CD4-positive, alpha-beta T cell treated with Interleukin-1 beta for 1 hour (primary cell): ENCODE measurements at places on chromosomes 7 and 10.

- DNase-seq = no peak
These were observed 102.3 kb downstream of the DYNC1I1 start for GRCh38 chr7:95874541-95875265.

GRCh38 chr7:13532028-13532753, 457.3 kb downstream of the ETV1 start:
- no peak for DNase-seq

DNA sequence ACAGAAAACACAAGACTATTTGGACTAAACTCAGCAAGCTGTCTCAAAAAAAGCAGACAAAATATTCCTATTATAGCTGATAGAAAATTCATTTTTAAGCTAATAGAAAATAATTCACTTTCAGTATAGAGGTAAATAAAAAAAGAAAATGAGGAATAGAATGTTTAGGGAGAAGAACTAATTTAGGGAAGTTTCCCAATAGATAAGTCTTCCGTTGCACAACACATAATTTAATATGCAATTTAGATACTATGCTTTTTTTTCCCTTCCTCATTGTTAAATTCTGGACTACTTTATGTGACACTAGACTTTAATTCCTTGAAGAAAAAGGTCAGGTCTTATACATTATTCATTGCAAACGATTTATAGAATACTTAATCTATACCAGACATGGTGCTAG, 10.3 kb downstream of the PNPLA8 start:
- no peak for DNase-seq

- DNase-seq = no peak
These were observed 51.3 kb upstream of the NFE2L3 start for GRCh38 chr7:26100406-26101339.

DNA sequence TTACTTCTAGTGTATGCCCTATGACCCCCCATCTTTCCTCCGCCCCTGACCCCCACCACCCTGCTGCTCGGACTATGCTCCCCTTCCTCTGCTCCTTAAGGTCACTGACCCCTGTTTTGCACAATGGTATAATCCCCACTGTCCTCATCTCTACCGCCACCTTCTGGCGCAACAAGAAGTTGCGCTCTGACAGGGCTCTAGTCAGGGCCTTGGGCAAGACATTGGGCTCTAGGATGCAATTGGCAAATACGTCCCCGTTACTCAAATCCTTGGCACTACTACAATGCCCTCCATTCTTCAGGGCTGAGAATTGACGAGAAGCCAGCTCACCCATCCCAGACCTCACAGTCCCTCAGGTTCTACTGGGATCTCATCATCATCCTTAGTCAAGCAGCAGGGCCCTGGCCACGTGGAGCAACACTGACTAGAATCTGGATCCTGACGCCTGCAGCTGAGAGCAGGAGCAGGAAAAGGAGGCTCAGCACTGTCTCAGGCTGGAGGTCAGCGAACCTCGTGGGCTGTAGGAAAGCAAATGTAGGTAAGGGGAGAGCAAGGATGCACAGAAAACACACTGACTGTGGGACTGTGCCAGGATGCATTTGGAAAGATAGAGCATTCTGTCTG, 10.6 kb downstream of the LRIT2 start:
- peak; percentile 47 for DNase-seq

GRCh38 chr10:123888751-123889150, 2.9 kb downstream of the CPXM2 start:
- DNase-seq = no peak

DNA sequence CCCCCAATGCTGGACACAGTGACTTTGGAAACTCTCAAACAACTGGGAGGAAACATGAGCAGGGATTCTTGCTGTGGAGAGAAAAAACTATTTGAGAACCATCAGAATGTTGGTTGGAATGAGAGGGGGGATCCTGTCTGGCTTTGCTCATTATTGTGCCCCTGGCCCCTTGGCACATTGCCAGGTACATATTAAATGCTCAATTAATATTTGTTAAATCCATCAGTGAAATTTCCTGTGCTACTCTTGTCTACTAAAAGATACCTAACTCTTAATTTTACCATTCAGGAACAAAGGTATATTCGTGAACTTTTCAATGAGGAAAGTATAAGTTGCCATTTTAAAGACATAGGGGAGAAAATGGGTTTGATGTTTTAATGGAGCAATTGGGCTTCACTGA, 329.4 kb downstream of the OTUD1 start:
- DNase-seq = no peak

- DNase-seq = no peak
These were observed 8.4 kb downstream of the GOLGA7B start for GRCh38 chr10:97858001-97858439.

DNA sequence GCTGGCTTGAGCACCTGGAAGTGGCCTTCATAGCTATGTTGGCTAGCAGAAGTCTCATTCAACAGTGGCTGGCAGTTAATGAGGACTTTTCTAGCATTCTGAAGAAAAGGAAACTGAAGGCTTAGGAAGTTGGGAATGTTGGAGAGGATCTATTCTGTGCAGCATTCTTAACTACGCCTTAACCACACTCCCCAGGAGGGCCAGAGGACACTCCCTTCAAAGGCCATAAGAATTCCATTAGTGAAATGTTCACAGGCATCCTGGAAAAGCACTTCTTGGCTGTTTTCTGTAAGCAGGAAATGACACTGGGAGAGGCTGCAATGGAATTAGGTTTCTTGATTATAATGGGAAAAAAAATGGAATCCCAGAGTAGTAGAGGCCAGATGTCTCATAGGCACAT, 188.9 kb downstream of the ARHGAP12 start:
- DNase-seq = no peak

DNA sequence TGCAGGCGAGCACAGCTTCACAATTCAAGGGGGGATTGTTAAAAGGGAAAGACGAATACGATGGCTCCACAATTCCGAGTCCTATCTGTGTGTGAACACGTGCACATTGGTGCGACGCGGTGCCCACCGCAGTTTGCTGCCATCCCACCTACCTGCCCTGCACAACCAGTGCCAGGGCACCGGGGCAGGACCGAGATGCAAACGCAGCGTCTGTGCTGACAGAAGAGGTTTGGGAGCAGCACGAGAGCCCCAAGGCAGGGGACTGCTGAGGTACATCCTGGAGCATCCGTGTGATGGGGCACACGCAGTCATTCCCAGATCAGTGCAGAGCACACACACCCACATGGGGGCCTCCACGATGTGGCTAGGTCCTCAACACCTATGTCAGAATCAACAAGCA, 221.3 kb downstream of the DNAJB6 start:
- DNase-seq = no peak

- no peak for DNase-seq
These were observed 8.2 kb upstream of the STARD3NL start for GRCh38 chr7:38169847-38170246.

GRCh38 chr7:55774327-55775050, 88.1 kb downstream of the SEPTIN14 start:
- no peak for DNase-seq

- no peak for DNase-seq
These were observed 17.3 kb downstream of the TMEM72 start for GRCh38 chr10:44928462-44928861.

DNA sequence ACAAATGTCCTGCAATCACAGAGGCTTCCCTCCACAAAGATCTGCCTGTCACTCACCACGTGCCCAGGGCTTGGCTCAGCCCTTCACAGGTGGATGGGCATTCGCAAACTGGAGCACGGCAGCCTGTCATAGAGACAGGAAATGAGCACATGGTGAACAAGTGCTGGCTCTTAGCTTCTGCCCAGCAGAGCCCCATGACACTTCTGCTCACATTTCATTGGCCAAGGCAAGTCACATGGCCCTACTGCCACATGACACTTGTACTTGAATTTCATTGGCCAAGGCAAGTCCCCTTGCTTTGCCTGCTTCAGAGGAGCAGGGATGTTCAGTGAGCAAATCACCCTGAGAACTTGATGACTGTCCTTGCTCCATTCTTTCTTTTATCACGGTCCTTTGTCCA, 110.8 kb upstream of the PPP2R2D start:
- DNase-seq = no peak

- DNase-seq = no peak
These were observed 102.5 kb upstream of the CCDC6 start for GRCh38 chr10:60008816-60009215.

DNA sequence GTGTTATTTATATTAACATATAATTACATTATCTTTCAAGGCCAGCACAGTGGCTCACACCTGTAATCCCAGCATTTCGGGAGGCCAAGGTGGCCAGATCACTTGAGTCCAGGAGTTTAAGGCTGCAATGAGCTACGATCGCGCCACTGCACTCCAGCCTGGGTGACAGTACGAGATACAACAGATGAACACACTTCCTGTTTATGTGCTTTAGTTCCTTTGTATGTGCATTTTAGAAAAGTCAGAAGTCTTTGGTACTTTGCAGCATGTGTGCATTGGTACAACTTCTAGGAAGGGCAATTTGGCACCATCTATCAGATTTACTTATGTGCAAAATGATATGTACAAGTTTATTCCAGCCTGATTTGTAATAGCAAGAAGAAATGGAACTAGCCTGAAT, 13.3 kb downstream of the SLC35G1 start:
- no peak for DNase-seq

DNA sequence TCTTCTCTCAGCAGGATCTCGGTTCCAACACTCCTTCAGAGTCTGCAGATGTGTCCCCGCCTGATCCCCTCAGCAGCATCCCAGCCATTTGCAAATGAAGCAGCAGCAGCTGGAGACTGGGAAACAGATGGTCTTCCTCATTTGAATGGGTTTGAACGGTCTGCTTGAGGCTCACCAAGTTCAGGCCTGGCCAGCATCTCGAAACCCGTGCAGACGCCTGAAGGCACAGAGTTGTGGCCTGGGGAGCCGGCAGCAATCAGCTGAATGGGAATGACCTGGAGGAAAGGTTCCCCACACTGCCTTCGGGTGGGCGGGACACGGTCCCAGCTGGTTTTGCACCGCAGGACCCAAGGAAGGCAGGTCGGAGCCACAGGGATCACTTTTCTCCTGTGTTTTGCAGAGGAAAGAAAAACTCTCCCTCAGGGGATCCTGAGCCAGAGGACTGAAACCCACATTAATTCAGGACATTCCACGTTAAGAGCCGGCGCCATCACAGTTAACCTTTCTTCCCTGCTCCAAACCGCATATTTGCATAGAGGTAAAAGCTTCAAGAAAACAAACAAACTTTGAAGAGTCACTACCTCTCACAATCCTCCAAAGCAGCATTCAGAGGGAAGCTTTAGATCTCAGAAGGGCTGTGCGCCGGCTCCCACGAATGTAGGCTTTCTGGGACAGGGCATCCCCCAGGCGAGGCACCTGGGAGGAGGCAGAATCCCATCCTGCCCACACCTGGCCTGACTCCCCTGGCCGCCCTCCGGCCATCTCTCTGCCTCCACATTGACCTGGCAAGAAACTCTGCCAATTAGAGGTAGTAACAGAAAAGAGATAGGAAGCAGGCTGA, 17.7 kb downstream of the FGFR2 start:
- DNase-seq = no peak

DNA sequence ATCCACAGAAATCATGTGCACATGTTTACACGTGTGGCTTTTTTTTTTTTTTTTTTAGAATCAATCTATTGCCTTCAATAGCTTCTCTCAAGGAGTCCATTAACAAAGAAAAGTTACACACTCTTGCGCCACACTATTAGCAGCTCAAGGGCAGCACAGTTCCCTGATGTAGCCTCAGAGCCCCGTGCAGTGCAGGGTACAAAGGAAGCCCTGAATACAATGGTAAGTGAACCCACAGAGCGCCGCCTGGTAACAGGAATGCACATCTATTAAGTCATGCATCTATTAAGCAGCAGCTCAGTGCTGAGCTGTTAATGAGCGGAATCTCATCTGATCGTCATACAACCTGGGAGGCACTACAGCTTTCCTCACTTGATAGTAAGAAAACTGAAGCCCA, 113.7 kb upstream of the PDLIM1 start:
- no peak for DNase-seq

DNA sequence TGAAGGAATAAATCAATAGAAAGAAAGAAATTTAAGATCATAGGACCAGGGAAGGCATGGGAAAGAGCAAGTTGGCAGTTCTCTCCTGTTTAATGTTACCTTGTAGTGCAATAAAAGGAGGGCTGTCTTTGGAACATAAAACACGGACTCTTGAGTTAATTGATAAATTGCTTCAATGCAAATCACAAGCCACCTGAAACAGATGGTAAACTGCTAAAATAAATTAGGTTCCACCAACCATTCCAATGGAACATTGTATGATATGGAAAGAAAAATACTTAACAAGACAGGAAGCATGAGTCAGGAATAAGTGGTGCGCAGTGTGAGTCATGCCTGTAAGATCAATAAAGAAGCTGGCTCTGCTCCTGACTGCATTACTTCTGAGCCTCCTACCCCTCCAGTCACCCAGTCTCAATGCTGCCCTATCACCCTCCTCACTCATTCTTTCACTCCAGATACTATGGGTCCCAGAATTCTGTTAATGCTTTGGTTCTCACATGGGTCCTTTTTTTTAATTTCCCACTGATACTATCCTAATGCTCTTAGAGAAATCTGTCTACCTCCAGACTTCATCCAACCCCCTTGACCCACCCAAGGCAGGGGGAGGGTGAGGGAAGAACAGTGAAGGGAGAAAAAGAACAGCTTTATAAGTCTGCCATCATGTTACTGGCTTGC, 78.9 kb downstream of the LRRC17 start:
- no peak for DNase-seq

DNA sequence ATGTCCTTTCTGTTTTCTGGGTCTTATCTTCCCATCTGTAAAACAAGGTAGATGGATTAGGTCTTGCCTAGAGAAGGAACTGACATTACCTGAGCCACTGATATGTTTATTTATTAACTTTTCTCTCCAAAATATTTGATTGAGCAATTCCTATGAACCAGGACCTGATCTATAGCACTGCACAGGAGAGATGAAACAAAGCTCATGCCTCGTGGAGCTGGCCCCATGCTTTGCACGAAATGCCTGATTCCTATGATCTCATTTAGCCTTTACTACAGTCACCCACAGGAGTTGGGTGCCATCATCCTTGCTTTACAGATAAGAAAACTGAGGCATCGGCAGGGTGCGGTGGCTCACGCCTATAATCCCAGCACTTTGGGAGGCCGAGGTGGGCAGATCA, 48.2 kb upstream of the ZMIZ1 start:
- DNase-seq = no peak

- DNase-seq = no peak
These were observed 48.3 kb downstream of the TMEM270 start for GRCh38 chr7:73909051-73909941.

DNA sequence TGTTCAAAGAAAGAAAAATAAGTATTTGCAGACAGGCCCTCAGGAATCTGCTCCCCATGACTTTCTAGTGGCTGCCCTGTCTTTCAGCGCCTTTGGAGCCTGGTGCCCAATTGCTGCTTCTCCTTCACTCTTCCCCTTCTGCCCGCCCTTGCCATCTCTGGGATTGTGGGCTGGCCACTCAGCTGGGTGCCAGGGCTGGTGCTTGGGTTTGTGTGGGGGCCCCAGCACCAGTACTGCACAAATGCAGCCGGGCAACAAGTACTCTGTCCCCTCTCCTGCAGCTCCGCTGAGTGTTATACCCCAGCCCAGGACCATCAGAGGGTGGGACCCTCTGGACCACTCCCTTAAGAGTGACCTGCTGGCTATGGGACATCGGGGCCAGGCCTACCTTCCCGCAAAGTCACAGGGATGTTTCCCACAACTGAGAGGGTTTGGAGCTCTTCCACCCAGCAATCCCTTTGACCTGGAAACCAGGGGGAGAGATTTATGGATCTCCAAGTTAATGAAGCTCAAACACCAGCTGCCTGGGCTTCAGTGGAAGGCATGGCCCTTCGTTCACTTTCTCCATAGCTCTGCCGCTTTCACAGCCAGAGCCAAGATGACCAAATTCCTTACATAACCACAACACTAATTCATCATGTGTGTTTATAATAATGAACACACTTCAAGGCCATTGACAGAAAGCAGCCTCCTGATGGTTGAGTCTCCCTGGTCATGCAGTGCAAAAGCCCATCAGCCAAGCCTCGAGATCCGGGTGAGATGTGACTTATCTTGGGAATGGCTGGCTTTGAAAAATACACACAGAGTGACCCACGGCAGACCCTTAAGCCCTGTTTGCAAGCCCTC, 313.9 kb upstream of the ZNF32 start:
- no peak for DNase-seq
